Mucosa of descending colon (tissue), 3 donors: ENCODE measurements at places on chromosomes 11 and 22. TPM values are rescaled to one million over a fixed set of nuclear protein-coding genes. Genes with fewer than 3 reads are reported as not detected.

The B4GALNT4 gene
- 2.1 TPM for total RNA-seq

The RIMBP3C gene
- 0.13 TPM for total RNA-seq

The C11orf16 gene
- total RNA-seq = not detected

The OSBP gene
- total RNA-seq = 55.9 TPM

The KLHL35 gene
- total RNA-seq = 0.25 TPM

The TBC1D10A gene
- total RNA-seq = 29.7 TPM

The FANCF gene
- total RNA-seq = 14.7 TPM

The KDM4E gene
- total RNA-seq = not detected
